Lung microvascular endothelial cell (primary cell): ENCODE measurements at places on chromosomes 6 and 20. TPM values are rescaled to one million over a fixed set of nuclear protein-coding genes. Genes with fewer than 3 reads are reported as not detected.
A peak's percentile ranks its signal among the peaks of the same experiment; 100 is the strongest.

ME1 gene
- total RNA-seq: 2.2 and 6.5 TPM in 2 replicates

SNTA1 gene
- total RNA-seq: 5.4 TPM in 2 replicates

CRYBG1 gene
- total RNA-seq: 5.0 and 7.4 TPM in 2 replicates

ZSCAN12 gene
- total RNA-seq: 2.2 and 3.2 TPM in 2 replicates

TMEM217 gene
- total RNA-seq: 7.4 and 8.5 TPM in 2 replicates

ZDHHC14 gene
- 16.1 and 56.0 TPM in 2 replicates for total RNA-seq

OR2J3 gene
- total RNA-seq: not detected in 2 replicates

HTR1B gene
- total RNA-seq: 2.4 and 3.1 TPM in 2 replicates

ANGPT4 gene
- not detected in 2 replicates for total RNA-seq

DNA sequence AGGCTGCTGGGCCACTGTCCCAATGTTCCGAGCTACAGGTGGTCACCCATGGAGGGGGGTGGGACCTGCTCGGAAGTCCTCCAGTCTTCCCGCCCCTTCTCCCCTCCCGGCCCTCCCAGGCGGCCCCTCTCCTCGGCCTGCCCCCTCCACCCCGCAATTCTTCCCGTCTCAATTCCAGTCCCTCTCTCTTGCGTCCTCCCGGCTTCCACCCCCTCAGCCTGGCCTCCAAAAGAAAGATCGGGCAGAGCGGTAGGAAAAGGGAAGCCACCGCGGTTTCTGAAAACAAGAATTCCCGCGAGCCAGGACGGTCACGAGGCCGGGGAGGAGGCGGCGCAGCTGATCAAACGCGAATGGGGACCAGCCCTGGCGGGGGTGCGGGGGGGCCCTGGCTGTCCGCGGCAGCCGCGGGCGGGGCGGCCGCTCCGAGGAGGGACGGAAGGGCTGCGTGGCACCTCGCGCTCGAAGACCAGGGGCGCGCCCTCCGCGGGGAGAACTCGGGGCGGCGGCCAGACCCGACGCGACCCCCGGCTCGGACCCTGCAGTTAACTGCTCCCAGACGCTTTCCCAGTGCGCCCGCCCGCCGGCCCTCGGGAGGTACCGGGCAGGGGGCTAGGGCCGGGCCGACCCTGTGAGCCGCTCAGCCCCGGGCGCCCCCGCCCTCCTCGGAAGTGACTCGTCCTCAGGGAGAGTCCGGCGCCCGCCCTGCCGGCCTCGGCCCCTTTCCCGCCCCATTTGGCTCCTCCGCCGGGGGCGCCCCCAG, 1.0 kb downstream of the PXDC1 start:
- peak; percentile 84 for DNase-seq

DNA sequence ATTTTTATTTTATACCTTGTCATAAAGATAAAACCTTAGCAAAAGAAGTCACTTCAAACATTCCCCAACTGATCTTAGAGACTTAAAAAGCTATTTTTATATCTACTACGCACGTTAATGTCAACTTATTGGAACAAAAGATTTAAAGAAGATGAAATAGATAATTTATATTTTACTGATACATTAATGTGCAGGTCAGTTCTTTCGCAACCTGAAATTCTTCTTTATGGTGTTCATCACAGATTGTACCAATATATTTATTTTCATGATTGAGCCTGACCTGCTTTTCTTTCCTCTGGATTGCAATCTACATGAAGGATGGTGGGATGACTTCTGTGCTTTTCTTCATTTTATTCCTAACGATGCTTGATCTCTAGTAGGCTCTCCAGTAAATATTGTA, 596.3 kb downstream of the PHF3 start:
- DNase-seq: no peak

DNA sequence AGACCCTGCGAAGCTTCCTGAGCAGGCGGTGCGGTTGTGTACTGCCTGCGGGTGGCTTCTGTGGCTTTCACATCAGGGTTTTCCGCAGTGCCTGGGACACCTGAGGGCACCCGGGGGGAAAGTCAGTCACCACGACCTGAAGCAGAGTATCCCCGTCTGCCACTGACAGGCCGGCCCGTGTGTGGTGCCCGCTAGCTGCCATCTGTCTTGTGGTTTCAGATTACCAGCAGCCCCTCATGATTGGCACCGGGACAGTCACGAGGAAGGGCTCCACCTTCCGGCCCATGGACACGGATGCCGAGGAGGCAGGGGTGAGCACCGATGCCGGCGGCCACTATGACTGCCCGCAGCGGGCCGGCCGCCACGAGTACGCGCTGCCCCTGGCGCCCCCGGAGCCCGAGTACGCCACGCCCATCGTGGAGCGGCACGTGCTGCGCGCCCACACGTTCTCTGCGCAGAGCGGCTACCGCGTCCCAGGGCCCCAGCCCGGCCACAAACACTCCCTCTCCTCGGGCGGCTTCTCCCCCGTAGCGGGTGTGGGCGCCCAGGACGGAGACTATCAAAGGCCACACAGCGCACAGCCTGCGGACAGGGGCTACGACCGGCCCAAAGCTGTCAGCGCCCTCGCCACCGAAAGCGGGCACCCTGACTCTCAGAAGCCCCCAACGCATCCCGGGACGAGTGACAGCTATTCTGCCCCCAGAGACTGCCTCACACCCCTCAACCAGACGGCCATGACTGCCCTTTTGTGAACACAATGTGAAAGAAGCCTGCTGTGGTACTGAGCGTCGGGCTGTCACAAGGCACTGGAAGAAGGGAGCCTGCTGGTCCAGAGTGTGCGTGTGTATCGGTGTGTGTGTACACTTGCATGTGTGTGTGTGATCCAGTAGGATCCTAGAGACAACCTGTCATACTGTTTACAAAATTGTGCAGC, 54.4 kb downstream of the GOPC start:
- DNase-seq: peak; percentile 54

DNA sequence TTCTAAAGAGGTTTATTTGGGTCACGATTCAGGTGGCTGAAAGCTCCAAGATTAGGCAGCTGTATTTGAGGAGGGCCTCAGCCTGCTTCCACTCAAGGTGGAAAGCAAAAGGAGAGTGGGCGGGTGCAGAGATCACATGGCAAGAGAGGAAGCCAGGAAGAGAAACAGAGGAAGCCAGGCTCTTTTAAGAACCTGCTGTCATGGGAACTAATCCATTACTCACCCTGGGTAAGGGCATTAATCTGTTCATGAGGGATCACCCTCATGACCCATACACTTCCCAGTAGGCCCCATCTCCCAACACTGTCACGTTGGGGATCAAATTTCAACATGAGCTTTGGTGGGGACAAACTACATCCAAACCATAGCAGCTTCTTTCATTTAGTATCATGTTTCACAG, 53.9 kb downstream of the DHX35 start:
- DNase-seq: peak; percentile 9

DNA sequence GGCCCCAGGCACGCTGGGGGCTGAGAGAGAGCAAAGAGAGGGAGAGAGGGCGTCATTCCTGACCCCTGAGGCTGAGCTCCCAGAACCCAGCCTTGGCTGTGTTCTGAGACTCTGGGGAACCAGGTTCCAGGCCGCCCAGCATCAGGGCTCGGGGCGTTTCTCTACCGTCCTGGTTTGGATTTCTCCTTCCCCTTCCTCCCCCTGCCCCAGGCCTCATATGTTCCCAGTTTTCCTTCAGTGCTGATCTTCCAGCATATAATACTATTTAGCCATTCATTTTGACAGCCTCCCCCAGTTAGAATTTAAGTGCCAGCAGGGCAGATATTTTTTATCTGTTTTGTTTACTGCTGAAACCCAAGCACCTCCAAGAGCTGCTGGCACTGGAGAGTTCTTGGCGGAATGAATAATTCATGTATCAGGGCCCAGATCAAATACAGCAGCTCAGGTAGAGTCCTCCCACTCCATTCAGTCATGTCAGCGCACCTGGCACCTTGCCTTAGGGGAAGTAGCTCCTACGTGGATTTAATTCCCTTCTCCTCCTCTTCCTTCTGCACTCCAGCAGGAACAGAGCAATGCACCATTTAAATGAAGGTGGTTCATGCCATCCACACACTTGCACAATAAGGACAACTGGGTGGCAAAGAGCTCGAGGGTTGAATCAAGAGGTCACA, 23.4 kb upstream of the FRMD1 start:
- DNase-seq: no peak

GRCh38 chr6:74213995-74214394, 518.0 kb downstream of the CD109 start:
- no peak for DNase-seq

DNA sequence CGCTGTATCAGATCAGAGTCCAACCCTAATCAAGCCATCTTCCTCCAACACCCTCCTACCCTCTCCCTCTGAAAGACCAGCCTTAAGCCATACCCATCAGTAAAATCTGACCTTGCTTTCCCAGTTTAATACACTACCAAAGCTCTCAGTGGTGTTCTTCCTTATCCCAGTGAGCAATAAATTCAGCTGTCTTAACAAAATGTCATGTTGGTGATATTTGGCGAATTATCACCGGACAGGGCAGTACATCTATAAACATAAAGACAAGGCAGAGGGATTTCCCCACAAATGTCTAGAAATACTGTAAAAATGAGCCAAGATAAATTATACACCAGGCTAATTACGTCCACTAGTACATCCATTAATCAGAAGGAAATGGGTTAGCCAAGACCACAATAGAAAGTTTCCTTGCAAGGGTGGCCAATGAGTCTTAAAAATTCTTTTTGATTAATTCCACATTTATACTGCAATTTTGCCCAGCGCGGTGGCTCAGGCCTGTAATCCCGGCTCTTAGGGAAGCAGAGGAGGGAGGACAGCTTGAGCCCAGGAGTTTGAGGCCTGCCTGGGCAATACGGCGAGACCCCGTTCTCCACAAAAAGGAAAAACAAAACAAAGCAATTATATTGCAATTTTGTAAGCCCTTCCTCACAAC, 905 bp downstream of the RARS2 start:
- peak; percentile 26 for DNase-seq

- DNase-seq: no peak
Measured at GRCh38 chr20:4942331-4942730, 59.0 kb downstream of the SLC23A2 start.

- DNase-seq: no peak
Measured at GRCh38 chr20:40880729-40881109, 147.9 kb upstream of the TOP1 start.

- DNase-seq: no peak
Measured at GRCh38 chr20:44622501-44623270, 28.8 kb downstream of the ADA start.

GRCh38 chr20:53574819-53575218, 18.8 kb downstream of the ZNF217 start:
- DNase-seq: no peak

DNA sequence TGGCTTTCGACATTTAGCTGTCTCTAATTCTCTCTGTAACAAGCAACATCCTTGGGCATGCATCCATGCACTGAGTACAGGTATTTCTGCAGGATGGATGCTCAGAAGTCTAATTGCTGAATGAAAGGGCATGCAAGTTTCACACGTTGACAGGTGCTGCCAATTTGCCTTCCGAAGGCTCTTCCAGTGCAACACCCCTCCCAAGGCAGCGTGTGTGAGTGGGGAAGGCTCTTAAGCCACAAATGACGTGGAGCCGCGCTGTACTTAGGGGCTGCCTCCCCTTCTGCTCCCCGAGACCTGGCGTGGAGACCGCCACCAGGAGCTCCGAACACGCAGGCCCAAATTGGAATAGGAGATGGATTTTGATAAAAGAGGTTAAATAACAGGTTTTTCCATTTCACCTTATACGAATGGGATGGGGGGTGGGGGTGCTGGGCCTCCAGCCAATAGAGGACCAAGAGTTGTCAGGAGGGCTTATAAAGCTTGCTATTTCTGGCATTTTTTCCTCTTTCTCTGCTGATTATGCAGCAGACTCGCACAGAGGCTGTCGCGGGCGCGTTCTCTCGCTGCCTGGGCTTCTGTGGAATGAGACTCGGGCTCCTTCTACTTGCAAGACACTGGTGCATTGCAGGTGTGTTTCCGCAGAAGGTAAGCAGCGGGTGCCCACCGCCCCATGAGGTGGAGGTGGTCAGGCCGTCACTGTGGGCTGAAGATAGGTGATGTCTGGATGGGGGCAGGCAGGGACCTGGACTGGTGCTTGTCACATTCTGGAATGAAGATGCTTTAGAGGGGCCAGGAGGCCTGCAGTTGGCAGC, 30.9 kb downstream of the TOX2 start:
- no peak for DNase-seq

- no peak for DNase-seq
Measured at GRCh38 chr6:7832904-7833750, 77.5 kb downstream of the TXNDC5 start.

DNA sequence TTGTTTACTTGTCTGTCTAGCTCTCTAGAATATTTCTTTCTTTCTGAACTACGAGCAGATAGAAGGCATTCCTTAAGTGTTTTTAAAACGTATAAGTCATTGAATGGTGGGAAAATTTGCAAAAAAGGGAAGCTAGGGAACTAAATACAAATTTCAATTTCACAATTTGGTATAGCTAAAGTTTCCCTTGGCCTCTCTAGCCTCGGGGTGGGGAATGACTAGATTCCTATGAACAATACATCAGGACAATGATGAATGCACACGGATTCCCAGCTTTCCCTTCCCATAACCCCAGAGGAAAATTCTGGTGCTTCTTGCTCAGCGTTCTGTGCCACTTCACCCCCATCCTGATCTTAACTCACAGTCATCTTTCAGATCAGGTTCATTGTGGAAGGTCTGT, 113.3 kb upstream of the ASF1A start:
- no peak for DNase-seq

GRCh38 chr6:157236040-157236725, 87.1 kb downstream of the TMEM242 start:
- DNase-seq: no peak

DNA sequence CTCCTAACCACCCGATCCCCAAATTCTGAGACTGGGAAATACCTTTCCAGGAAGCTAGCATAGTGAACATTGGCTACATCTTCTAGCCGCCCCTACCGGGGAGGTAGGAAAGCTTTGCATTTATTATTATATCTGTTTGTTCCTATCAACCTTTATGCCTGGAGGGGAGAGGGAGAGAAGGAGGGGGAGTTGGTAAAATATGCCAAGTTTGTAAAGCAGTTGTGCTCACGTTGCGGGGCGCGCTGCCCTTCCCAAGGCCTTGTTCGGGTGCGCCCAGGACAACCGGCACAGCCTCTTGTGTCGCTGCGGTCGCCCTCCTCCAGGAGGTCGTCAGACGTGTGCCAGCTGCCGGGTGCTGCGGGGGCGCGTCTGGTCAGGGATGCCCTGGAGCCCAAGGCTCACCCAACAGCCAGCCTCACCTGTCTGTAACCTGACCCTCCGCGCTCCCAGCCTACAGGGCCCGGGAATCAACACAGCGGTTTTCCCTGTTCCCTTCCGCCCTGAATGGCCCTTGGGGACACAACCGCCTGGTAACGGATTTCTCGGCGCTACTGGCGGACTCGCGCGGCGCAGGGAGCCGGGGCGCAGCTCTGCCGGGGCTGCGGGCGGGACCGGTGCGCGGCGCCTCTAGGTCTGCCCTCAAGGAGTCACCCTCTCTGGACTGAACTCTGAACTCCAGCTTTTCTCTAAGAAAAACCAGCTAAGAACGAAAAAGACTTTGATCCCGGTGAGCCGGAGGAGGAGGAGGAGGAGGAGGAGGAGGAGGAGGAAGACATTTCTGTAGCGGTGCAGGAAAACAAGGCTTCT, 1.1 kb upstream of the OVOL2 start:
- no peak for DNase-seq
